Activated CD8-positive, alpha-beta memory T cell treated with anti-CD3 and anti-CD28 coated beads for 1 hour (primary cell): ENCODE measurements at places on chromosomes 5 and 9.
A peak's percentile ranks its signal among the peaks of the same experiment; 100 is the strongest.

- DNase-seq: no peak
Observed at GRCh38 chr5:118557251-118557661, 431.1 kb downstream of the DTWD2 start.

DNA sequence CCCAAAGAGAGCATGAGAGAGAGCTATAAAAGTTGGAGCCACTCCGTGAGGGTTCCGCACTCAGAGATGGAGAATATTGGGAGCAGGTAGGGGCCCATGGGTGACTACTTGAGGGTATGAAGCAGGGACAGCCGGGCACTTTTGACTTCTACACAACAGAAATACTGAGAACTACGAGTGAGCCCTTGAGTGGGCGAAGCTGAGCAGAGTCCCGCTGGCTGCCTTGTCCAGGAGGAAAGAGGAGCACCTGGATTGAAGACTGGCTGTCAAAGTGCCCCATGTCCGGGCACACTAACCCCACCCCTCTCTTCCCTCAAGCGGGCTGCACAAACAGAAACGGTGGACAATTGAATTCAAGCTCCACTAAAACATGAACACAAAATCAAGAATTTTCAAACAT, 33.6 kb downstream of the FYB1 start:
- DNase-seq: no peak

GRCh38 chr5:150595466-150596031, 44.9 kb upstream of the SYNPO start:
- DNase-seq: no peak

GRCh38 chr9:90141723-90142122, 500.9 kb downstream of the DIRAS2 start:
- DNase-seq: no peak

- no peak for DNase-seq
Observed at GRCh38 chr5:94562327-94562971, 56.0 kb downstream of the KIAA0825 start.

DNA sequence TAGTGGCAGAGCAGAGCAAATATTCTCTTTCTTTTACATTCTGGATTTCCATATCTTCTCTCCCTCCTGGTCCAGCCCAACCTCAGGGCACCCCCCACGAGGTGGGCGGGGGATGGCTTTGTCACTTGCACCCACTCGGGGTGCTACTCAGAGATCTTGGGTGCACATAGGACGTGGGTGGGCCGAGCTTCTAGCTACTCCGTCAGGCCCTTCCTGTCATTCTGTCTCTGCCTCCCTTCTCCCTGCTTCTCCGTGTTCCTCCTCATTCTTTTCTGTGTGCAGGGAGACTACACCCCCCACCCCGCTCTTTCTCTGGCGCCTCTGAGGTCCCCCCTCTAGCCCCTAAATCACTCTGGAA, 19.5 kb downstream of the PCDHGC5 start:
- DNase-seq: no peak

- no peak for DNase-seq
Observed at GRCh38 chr5:123297866-123298265, 125.3 kb downstream of the CEP120 start.

DNA sequence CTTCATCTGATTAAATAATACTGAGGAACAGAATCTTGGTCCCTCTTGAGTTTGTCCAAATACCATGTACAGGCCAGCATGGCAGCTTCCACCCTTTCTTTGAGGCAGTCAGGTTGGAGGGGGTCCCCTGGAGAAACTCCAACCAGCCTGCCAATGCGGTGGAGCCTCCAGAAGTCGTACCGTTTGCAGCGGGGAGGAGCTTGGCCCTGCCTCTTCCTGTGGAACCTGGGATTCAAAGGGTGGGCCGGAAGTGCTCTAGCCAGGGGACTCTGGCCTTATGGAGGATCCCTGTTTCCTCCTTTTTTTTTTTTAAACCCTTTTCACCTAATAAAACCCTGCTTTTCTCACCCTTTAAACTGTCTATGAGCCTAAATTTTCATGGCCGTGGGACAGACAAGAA, 216.3 kb upstream of the ZNF608 start:
- DNase-seq: no peak

- no peak for DNase-seq
Observed at GRCh38 chr5:14185326-14186058, 42.4 kb downstream of the TRIO start.

GRCh38 chr5:138386290-138386689, 33.8 kb downstream of the KDM3B start:
- no peak for DNase-seq

- DNase-seq: peak; percentile 19
Observed at GRCh38 chr9:113479174-113479621, 15.7 kb downstream of the RGS3 start.

DNA sequence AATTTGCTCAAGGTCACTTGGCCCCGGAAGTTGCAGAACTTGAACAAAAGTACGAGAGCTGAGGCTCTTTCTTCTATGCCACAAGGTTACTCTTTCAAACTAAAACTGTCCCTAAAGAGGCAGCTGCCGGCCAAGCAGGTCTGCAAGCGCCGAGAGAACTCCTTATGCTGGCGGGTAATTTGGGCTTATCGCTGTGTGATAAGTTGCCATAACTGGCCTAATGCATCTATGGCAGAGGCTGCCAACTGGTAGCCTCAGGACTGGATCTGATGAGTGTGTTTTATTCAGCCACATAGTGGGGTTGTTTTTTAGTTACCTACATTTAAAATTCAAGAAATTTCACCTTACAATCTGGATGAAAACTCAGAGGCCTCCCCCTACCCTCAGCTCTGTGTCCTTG, 68.1 kb upstream of the SPOCK1 start:
- no peak for DNase-seq
